ENCODE measurements at places on chromosomes 1 and 21. TPM values are rescaled to one million over a fixed set of nuclear protein-coding genes. Genes with fewer than 3 reads are reported as not detected.

The NTMT2 gene
- not detected for total RNA-seq

The C1QC gene
- total RNA-seq: 295 TPM

The KCNA3 gene
- total RNA-seq: 2.4 TPM

DNA sequence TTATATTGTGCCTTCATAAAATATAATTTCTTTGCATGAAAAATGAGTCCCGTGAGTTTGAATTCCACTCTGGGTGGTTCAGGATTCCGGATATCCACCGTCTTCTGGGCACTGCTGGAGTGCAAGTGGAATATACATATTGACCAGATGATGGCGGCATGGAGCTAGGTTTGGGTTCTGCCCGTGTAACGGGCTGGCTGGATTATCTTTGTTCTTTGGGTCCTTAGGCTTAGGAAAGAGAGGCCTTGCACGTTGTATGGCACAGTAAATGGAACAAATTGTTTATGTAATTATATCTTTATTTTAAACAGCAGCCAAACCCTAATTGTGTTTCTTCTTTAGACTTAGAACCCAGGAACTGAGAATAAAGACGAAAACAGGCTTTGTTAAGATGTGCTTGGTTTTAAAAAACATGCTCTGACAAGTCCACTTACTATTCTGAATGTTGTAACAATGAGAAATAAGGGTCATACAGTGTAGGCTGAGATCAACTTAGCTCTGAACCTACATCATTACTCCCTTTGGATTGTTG, 13.5 kb upstream of the ACBD6 start:
- no peak for DNase-seq

- DNase-seq: no peak
Measured at GRCh38 chr21:31644643-31645042, 14.8 kb upstream of the SOD1 start.

GRCh38 chr1:207789792-207790787, 38.2 kb downstream of the CD46 start:
- DNase-seq: no peak

GRCh38 chr1:231964241-231964640, 337.7 kb downstream of the DISC1 start:
- no peak for DNase-seq

DNA sequence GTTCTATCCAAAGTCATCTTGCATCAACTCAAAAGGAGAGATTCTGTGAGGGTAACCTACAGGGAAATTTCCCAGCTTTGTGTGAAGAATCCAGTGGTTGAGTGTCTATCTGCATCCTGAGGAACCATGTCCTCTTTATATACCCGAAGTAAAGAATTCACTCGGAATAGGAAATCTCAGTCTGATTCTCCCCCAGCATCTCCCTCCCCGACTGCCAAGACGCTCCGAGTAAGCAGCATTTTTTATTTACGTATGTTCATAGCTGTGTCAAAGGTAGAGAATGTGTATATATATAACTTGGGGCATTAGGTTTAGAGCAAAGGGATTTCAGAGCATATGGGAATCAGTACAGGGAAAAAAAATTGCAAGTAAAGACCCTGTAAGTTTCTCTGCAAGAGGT, 170.2 kb downstream of the SYT2 start:
- no peak for DNase-seq

Measured in aorta (tissue), 5 donors.